ENCODE measurements at places on chromosomes 12 and 14.

DNA sequence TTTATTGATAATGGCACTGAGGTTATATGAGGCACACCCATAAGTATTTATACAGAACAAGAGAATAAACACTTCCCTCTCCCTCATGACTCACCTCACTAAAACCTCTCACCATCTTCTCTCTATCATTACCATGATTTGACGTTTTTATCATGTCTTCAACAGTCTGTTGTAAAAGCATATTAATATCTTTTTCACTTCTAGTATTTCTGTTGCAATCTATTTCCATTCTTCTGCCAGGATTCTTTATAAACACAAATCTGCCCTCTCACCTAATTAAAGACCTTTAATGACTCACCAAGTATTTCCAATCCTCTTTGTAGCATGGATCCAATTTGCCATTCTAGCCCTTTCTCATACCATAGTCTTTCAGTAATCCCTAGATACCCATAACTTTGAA lies 527.7 kb downstream of the SLC16A7 start:
- DNase-seq, result no peak

GRCh38 chr12:102959391-102959790 lies 1.9 kb downstream of the ASCL1 start:
- no peak for DNase-seq

DNA sequence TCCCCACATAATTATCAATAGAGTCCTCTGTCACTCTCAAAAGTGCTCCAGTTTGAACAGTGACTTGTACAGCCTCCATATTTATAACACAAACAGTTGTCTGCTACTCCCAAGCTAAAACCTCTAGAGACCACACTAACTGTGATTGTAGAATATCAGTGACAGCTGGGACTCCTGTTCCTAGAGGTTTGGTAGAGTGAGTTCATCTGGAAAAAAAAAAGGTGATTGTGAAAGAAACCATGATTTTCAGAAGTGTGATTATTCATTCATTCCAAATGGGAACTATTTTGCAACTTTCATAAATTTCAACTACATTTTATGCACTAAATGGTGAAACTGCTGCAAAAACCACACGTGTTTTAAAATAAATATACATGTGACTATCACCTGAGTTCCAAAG lies 128.0 kb upstream of the PLXNC1 start:
- DNase-seq, result no peak

DNA sequence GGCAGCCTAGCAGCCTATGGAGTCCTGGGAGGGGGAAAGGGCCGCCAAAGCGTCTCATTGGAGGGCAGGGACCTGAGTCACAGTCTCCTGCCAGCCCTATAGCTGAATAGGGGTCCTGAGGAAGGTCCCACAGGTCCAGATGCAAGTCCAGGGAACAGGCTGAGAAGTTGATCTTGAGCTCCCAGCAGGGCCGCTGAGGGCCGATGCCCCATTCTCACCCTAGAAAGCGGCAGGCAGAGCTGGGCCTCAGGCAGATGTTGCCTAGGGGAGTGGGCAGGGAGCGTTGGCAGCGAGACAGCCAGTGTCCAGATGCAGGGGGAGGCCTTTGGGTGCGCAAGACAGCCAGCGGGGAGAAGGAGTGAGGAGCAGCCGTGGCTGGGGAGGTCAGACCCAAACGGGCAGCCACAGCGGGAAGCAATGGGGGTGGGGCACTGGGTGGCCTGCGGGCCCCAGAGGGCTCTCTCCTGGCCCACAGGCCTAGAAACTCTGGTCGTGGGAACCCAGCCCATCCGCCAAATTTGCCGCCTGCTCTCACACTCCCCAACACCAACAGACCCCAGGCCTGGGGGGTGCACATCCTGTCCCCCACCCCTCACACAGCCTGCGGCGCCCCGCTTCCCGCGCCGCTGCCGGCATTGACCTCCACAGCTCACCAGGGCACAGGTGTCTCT lies 1.1 kb downstream of the HDAC7 start:
- no peak for DNase-seq

DNA sequence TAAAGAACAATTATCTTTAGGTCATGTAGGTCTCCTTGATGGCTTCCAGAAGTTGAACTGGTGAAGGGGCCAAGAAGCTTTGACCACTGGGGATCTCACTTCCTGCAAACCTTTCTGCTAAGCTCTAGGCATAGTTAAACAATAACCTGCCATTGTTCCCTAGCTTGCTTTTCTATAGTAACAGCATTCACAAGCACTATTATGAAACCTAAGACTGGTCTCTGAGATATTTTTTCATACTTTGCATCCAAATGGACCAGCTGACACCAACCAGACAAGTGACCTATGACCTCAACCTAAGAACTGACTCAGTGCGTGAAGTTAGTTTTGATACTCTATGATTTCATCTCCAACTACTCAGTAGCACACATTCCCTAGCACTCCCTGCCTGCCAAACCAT lies 129.1 kb downstream of the PTPRB start:
- DNase-seq, result no peak

GRCh38 chr14:29042551-29042950 lies 276.0 kb downstream of the FOXG1 start:
- DNase-seq, result no peak

GRCh38 chr14:21015312-21015711 lies 9.5 kb downstream of the NDRG2 start:
- DNase-seq, result no peak

DNA sequence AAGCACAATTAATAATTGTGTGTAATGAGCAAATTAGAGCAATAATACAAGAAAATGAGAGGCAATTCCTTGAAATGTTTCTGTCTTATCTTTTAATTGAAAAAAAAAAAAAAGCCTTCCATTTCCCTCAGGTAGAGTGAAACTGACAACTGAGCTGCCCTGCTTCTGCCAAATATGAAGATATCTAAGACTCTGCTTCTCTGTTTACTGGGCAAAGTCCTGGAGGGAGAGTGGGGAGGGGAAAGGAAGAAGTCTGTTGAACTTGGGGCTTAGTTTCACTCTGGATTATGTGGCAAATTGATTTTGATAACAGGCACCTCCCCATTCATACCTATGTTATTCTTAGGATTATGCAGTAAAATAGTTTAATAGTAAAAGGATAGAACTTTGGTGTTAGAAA lies 364.9 kb downstream of the NRXN3 start:
- no peak for DNase-seq

GRCh38 chr14:73168274-73168673 lies 32.0 kb downstream of the PSEN1 start:
- DNase-seq, result no peak

- no peak for DNase-seq
These were observed 120.7 kb upstream of the SLC38A2 start for GRCh38 chr12:46493150-46493833.

DNA sequence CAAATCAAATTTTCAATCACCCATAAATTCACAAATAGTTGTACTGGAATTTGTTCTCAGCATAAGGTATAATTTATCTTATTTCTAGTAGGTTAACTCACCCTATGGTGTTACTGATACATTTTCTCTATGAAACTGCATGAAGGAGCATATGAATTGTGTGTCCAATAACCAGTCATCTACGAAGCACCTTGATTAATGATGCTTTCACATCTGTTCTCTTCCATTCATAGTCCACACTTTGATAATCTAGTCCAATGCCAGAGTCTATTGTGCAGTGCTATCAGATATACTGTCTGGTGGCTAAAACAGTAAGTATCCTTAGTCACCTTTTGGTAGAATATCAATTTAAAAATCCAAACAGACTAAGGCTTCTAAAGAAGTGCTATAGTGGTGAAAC lies 876.0 kb downstream of the RPS29 start:
- DNase-seq, result no peak

- no peak for DNase-seq
These were observed 20.6 kb downstream of the PKP2 start for GRCh38 chr12:32876004-32876403.

- DNase-seq, result no peak
These were observed 797 bp downstream of the ESPL1 start for GRCh38 chr12:53268630-53269562.

Data from effector CD8-positive, alpha-beta T cell (primary cell).